ENCODE measurements at places on chromosomes 1 and 21.
A peak's percentile ranks its signal among the peaks of the same experiment; 100 is the strongest.

GRCh38 chr1:228064296-228064695 lies 18.2 kb upstream of the ARF1 start:
- no peak for DNase-seq

GRCh38 chr1:9823693-9823942 lies 147 bp downstream of the CLSTN1 start:
- DNase-seq = no peak

- no peak for DNase-seq
Measured at GRCh38 chr1:235938709-235939479, 72.2 kb upstream of the LYST start.

- DNase-seq = no peak
Measured at GRCh38 chr1:9844106-9844505, 20.3 kb upstream of the CLSTN1 start.

DNA sequence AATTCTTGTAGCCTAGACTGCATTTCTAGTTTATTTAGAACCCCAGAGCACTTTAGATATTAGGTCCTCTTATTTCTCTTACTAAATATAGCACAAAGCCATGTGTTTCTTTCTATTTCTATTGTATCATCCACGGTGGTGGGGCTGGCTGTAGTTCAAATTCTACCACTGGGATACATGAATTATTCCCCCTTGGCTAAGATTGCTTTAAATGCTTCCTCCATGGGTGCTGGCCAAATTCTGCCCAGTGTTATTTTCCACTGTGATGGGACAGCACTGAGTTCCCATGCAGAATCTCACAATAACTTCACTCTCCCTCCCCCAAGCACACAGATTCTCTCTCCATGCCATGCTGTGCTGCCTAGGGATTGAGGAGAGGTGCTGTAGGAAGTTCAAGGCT lies 41.5 kb upstream of the GBP6 start:
- DNase-seq = no peak

- DNase-seq = no peak
Measured at GRCh38 chr1:17119773-17120480, 676 bp upstream of the PADI2 start.

DNA sequence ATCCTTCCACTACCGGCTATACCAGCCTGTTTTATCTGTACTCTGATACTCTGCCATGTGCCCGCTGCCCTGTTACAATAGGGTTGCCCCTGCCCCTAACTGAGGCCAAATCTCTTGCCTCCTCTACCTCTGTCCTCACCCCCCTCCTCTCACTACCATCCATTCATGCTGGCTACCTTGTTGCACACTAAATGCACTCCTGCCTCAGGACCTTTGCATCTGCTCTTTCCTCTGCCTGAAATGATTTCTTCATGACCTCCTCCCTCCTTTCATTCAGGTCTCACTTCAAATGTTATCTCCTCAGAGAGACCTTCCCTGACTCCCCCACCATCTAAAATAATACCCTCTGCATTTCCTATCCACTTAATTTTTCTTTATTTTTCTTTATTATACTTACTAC lies 7.7 kb upstream of the SYDE2 start:
- DNase-seq = no peak

DNA sequence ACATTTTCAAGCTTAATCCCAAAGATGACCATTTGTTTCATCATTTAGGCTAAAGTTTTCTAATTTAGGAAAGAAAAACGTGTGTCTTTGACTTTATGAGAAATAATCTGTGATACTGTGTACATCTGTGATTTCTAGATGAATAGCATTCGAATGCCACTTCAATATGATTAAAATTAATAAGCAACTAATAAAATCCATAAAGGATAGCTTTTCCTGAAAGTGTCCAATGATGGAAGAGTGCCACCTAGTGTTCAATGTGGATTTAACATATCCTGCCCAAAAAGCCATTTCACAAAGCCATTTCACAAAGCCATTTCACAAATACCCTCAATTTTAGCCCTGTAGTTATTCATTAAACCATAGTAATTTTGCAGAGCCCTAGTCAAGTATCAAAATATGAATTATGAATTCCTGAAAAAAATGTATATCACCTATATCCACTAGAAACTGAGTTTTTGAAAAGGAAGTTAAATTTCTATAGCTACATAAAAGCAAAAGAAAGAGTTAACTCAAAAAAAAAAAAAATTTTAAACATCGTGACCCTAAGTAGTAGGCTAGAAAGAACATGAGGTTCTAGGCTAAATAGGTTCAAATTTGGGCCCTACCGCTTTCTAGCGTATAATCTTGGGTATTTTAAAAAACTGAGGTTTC lies 19.1 kb downstream of the NME7 start:
- DNase-seq = peak; percentile 75

GRCh38 chr1:81165963-81166362 lies 634.8 kb upstream of the ADGRL2 start:
- no peak for DNase-seq

DNA sequence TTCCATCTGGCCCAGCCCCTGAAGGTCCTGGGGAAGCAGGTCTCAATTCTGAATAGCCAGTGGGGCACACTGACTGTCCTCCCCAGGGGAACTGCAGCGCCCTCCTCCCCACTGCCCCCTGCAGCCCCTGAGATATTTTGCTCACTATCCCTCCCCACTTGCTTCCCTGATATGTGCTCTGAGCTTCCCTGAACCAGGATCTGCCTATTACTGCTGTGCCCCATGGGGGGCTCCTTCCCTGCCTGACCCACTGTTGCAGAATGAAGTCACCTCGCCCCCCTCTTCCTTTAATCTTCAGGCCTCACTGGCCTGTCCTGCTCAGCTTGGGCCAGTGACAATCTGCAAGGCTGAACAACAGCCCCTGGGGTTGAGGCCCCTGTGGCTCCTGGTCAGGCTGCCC lies 89.8 kb downstream of the PTPRU start:
- DNase-seq = no peak

GRCh38 chr1:65393347-65393746 lies 27.1 kb upstream of the LEPR start:
- no peak for DNase-seq

DNA sequence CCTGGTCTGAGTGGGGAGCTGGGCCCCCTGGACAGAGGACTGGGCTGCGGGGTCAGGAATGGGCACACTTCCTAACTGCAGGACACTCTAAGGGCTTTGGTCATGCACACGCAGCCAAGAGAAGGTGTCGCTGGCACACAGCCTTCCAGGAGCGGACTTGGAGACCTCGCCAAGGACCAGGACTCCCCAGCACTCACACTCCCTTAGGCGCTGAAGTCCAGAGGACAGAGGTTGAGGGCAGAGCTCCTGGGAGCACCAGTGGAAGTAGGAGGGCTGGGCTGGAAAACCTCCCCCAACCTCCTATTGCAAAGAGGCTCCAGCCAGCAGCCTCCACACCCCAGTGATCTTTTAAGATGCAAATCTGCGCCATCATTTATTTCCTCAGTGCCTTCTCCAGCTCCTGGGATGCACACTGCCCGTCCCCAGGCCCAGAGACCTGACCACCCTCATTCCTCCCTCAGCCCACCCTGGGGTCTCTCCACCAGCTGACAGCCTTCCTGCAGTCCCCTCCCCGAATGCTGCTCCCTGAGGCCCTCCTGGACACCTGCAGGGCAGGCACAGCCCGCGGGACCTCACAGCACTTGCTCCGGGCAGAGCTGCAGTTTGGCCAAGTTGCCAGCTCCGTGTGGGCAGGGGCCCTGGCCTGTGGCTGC lies 3.0 kb downstream of the TSPEAR start:
- DNase-seq = no peak

DNA sequence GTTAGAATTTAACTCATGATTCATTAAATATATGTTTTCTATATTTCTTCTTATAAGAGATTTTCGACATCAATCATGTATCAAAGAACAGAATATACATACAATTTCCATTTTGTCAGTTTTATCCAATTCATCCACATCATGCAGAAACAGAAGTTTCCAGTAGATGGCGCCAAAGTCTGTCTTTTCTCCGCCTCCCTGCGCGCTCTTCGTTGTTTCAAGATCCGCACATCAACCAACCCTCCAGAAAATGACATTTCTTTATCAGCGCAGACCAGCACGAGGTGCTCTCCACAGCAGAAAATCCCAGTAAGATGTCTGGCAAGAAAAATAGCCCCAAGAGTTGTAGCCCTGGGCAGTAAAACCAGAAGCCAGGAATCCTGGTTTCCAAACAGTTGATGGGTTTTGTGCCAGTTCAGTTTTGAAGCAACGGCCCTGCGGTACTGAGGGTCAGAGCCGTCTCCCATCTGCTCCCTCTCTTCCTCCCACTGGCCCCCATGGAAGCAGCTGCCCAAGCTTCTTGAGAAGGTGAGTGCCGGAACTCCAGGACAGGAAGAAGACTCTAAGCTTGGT lies 38.6 kb upstream of the GPR137B start:
- peak; percentile 76 for DNase-seq

- DNase-seq = no peak
Measured at GRCh38 chr21:42460391-42461184, 35.4 kb downstream of the RSPH1 start.

DNA sequence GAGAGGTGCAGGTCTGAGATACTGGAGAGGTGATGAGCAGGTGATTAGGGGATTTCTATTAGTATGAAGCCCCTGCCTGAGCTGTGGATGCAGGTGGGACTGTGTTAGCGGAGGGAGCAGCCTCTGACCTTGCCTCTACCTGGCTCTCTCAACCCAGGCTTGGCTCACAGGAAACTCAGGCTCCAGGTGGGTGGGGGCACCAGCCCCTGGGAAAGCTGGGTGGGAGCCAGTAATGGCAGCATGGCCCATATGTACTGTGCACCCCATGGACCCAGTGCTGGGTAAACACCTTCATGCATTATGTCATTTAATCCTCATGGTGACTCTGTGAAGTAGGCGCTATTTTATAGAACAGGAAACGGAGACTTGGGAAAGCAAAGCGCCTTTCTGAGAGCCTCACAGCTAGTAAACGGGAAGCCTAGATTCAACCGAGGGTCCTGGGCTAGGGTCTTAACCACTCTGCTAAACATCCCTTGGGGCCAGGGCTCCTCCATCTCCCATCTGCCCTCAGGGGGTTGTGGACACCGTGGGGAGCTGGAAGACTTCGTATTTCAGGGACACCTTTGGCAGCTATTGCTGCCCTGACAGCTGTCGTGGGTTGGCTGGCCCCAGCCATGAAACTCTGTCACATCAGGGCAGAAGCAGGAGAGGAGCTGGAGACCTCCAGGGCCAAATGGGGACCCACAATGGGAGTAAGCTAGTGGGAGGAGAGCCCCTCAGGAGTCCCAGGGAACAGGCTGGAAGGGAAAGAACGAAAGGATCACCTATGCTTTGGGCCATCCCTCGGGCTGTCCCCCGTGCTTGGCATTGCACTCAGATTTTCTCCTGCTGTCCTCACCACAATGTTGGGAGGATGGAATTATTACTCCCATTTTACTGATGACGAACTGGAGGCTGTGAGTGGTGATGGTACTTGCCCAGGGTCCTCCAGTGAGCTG lies 59.6 kb upstream of the CSF3R start:
- no peak for DNase-seq

DNA sequence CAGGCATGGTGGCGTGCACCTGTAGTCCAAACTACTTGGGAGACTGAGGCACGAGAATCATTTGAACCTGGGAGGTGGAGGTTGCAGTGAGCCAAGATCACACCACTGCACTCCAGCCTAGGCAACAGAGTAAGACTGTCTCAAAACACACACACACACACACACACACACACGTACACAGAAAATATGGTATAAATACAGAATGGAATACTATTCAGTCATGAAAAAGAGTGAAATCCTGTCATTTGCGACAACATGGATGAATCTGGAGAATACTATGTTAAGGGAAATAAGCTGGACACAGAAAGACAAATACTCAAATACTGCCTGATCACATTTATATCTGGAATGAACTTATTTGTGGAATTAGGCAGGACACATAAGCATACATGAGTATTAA lies 18.4 kb downstream of the FOXD2 start:
- no peak for DNase-seq

GRCh38 chr1:76147917-76148316 lies 73.4 kb downstream of the ST6GALNAC3 start:
- no peak for DNase-seq

GRCh38 chr1:13881385-13882088 lies 181.5 kb downstream of the PRDM2 start:
- no peak for DNase-seq

- no peak for DNase-seq
Measured at GRCh38 chr1:165600793-165601192, 30.2 kb upstream of the MGST3 start.

DNA sequence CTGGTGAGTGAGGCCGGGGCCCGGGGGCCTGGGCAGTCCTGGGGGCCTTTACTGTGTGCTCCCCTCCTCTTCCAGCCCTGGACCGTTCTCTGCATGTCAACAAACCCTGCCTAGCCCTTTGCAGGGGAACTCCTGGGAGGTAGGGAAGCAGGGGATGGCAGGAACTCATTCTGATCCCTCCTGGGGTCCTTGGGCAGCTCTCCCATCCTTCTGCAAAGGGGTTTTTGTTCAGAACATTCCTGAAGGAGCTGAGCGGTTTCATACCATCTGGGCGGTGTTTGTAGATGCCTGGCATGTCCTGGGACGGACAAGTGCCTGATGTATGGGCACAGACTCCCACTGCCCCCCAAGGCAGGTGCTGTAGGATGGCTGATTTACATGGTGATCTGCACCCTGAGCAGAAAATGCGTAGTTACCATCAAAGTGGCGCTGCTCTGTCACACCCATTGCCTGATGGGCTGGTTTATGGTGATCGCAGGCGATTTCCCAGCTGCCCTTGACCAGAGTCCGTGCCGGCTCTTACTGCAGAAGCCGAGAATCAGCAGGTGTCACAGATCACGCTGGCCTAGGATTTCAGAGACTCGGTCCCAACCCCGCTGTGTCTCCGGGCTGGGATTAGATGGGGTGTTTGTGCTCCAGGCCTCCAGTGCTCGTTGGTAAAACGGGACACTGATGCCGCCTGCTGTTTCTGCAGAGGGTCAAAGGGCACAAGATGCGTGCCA lies 71.6 kb upstream of the TRAPPC10 start:
- DNase-seq = no peak

Measured in G401 (cell line).